ENCODE measurements at places on chromosomes 11 and 22. TPM values are rescaled to one million over a fixed set of nuclear protein-coding genes. Genes with fewer than 3 reads are reported as not detected.

Gene UBQLN3
- total RNA-seq, result not detected

Gene DTX4
- 8.7 TPM for total RNA-seq

Gene OR2AG2
- total RNA-seq, result under 0.01 TPM

DNA sequence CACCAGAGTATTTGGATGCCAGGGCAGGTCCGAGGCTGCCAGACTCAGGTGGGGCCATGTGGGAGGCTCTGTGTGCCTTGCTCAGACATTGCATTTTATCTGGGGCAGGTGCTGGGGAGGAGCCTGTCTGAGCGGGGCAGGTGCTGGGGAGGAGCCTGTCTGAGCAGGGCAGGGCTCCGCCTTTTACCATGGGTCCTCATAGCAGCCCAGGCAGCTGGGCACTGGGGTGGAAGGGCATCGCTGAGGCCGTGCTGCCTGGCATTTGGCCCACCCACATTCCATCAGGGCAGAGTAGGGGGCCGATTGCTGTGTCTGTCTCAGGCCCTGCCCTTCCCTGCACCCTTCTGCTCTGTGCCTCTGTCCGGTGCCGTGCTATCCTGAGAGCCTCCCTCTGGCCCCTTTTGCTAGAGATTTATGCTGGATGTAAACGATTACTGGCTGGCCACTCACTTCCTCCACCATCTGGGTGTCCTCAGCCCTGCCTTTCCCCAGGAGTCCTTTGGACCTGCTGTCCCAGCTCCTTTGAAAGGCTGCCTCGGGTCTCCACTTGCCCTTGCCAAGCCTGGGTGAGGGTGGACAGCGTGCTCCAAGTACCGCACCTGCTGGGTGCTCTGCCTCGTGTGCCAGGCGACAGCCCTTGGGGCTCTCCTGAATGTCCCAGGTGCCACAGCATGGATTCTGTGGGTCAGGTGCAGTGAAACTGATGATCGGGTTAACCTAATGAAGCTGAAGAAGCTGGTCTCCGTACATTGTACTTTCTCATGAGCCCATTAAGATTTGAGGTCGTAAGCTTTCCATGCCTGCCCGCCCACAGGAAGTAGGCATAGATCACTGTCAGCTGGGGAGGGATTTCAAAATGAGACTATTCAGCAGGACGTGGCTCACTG lies 281.6 kb downstream of the TBC1D22A start:
- DNase-seq, result peak; percentile 74

DNA sequence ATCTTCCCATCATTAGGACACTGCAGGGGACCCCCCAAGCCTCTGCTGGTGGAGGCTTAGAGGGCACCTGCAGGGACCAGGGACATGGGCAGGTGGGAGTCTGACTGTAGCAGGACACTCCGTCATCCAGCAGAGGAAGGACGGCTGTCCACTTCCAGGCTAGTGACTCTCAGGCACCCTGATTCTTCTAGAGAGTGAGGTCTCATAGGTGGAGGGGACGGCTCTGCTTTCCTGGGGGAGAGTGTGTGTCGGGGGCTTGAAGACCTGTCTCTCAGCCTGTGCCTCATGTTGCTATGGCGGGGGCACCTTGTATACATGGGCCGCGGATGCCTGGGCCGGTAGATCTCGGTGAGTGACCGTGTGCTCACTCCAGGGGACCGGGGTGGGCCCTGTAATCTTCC lies 1116.6 kb downstream of the BRD1 start:
- no peak for DNase-seq

- DNase-seq, result peak; percentile 55
These were observed 4.4 kb downstream of the BCL9L start for GRCh38 chr11:118921121-118921928.

- DNase-seq, result no peak
These were observed 2.2 kb downstream of the DYNC2H1 start for GRCh38 chr11:103111400-103111799.

- no peak for DNase-seq
These were observed 47.0 kb downstream of the IGLL5 start for GRCh38 chr22:22934543-22935055.

DNA sequence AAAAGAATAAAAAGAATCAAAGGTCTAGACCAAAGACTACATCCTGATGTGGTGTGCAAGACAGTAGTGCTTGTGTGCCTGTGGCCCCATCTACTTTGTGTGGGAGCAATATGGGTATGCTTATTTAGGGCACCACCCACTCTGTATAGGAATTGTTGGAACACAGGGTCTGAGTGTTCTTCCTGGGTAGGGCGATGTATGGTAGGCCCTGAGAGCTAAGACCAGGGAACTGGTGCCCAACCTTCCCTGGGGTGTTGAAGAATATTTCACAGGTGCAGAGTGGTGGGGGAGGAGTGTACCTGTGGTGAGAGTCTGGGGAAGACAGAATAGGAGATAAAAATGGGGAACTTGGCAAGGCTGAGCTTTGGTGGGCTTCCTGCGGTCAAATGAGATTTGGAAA lies 41.9 kb downstream of the MICAL2 start:
- no peak for DNase-seq

GRCh38 chr11:1442163-1442562 lies 44.4 kb downstream of the MOB2 start:
- DNase-seq, result peak; percentile 35

- no peak for DNase-seq
These were observed 366.0 kb upstream of the PDGFD start for GRCh38 chr11:104529906-104530305.

DNA sequence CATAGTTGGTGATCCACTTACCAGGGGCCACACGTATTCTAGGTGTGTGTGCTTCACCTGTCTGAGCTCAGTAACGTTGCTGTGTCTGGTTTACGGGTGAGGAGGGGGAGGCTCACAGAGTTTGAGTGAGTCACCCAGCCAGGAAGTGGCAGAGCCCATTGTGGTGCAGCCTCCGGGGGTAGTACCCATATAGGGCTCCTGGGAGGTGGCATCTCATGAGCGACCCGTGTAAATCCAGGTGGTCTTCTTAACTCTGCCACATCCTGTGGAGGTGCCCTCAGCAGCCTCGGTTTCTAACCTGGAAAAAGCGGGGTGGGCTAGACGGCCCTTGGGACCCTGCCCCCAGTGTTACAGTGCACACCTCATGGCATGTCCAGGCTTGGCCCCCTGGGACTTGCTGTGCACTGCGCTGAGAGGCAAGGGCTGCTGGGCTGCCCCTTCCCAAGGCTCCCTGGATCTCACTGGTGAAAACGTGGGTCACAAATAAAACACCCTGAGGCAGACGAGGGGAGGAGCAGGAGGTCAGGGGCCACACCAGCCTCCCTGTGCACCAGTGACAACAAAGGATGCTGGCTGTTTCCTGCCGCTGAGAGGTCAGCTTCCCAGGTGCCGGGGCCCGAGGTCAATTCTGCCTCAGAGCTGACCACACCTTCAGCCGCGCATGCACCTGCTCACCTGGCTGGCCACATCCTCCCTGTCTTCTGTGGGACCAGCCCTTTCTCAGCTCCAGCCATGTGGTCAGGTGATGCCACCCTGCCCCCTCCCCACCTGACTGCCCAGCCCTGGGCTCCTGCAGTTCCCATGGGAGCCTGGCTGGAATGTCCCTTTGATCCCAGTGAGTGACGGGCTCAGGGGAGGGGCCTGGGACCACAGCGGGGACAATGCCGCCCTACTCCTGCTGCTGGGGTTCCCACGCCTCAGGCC lies 305.1 kb downstream of the CTTN start:
- DNase-seq, result no peak

- DNase-seq, result no peak
These were observed 83.4 kb downstream of the SWAP70 start for GRCh38 chr11:9747229-9747628.

- no peak for DNase-seq
These were observed 53.5 kb upstream of the HORMAD2 start for GRCh38 chr22:30026756-30027155.

- no peak for DNase-seq
These were observed 29.6 kb downstream of the PAK1 start for GRCh38 chr11:77444261-77444660.

- DNase-seq, result no peak
These were observed 11.3 kb upstream of the EFCAB6 start for GRCh38 chr22:43823353-43823908.

DNA sequence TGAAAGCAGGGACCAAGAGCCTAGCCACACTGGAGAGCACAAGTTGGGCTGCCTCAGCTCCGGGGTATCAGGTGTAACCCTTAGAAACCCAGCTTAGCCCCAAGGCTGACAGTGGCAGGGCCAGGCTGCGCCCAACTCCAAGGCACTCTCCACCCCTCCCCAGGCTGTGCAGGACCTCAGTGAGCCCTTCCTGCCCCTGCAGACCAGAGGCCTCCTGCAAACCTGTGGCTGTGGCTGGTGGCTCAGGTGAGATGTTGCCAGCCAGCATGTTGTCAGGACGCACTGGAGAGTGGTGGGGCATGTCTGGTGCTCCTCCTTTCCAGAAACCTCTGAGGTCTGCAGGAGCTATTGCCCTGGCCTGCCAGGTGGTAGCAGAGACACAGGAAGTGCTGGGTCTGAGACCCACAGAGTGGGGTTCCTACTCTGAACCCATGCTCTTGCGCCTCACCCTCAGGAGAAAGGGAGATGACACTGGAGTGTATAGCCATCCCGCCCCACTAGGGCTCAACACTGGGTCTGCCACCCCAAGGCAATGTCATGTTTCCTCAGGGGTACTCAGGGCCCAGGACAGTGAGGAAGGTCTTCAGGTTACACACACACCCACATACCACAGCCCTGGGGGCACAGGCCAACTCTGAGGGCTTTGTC lies 2.4 kb upstream of the SCARF2 start:
- DNase-seq, result no peak

DNA sequence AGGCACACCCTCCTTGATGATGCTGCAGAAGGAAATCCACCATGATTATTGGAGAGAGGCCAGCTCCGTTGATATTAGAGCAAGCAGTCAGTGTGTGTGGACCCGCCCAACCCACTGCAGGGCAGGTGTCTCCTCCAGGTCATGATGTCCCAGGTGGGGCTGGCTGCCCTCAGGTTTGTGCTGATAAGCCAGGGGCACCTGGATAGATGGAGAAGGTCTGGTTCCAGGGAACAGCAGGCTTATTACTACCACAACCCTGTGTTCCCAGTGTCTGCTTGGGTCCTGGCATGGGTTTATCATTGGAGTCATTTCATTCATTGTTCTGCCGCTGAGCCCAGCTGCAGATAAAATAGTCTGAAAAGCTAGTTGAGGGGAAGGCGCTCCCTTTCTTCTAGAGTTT lies 181.1 kb upstream of the NECTIN1 start:
- DNase-seq, result no peak

DNA sequence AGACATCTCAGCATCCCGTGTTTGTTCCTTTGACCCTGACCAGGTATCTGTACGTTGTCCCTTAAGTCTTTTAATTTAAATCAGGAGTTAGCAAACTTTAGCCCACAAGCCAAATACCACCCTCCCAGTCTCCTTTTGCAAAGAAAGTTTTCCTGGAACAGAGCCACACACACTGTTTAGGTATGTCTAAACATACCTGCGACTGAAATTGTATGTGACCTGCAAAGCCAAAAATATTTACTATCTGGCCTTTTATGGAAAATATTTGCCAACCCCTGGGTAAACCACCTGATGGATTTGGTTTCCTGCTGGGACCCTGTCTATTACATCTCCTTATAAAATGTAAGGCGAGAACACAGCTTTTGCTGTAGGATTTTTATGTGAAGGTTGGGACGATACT lies 20.2 kb upstream of the RCN1 start:
- no peak for DNase-seq

- no peak for DNase-seq
These were observed 106.4 kb downstream of the DSCAML1 start for GRCh38 chr11:117690484-117691217.

- DNase-seq, result no peak
These were observed 21.5 kb downstream of the FADS3 start for GRCh38 chr11:61869708-61870451.

DNA sequence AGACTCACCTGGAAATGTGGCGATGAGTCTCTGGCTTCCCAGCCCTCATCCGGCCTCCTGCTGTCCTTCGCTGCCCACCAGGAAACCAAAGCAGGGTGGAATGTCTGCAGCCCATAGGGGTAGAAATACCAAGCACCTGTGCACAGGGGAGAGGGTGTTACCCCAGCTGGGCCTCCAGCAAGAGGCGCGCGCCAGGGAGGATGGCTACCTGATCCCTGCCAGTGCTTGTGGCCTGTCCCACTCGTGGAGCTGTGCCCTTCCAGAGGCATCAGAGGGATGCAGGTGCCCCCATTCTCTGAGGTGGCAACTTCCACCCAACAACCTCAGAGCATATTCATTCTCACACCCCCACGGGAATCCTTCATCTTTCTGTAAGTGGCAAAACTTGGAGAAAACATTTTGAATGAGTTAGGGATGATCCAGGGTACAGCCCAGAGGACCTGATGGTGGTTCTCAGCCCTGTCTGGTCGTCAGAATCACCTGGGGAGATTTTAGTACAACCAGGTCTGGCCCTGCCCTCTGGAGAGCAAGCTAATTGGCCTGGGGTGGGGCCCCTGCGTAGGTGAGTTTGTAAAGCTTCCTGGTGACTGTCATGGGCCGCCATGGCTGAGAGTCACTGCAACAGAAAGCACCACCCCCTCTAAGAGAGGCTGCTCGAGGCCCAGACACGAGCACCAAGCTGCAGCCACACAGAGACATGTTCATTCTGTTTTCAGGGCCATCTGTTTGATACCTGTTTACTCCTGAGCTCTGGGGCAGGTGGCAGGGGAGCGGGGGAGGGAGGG lies 9.9 kb downstream of the SUN2 start:
- no peak for DNase-seq

DNA sequence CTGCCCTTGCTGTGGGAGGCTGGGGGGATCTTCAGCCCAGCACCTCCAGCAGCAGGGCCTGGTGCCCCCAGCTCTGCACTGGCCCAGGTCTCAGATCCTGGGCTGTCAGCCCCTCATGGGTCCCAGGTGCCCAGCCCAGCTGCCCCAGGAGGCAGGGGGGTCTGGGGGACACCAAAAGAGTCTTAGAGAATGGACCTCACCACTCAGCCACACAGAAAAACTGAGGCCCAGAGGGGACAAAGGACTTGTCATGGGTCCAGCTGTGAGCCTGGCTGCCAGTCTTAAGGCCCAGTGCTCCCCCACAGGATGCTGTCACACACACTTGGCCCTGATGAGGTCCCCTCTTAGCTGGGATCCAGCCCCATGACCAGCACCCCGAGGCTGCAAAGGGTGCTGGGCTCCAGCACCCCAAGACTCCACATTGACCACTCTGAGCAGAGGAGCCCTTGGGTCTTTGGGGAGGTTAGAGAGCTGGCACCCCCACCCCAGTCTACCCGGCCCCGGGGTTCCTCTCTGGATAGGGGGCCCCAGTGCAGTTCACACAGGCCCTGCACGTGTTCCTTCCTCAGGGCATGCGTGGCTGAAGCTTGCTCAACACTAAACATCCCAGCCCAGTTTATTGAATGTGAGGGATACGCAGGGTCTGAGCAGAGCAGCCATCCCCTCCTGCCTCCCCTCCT lies 54.4 kb downstream of the IGLL5 start:
- DNase-seq, result no peak
